Chondrocyte (in vitro differentiated cells): ENCODE measurements at places on chromosomes 2 and 18. TPM values are rescaled to one million over a fixed set of nuclear protein-coding genes. Genes with fewer than 3 reads are reported as not detected.

DNA sequence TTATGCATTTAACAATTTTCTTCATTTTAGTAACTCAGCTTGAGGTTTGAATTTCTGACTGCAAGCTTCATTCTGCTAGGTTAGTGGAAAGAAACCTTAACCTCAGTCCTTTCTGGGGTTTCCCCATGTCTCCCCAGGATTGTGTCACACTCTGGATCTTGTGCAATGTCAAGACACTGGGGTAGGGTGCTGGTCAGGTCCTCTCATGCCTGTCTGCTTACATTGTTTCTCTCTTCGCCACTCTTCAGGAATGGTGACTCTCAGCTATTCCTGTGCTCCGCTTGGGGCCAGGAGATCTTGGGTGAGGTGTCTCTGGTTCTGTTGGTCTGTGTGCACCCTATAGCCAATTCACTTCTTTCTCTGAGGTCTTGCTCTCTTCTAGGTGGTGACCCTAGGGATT lies 23.9 kb downstream of the CTLA4 start:
- H3K36me3 ChIP-seq, result no peaks in the 10 kb centered on the region
- H3K4me1 ChIP-seq, result peaks cover 18% of the 10 kb centered on the region
- no peak for DNase-seq

- no peaks in the 10 kb centered on the region for H3K4me1 ChIP-seq
- peaks cover 2% of the 10 kb centered on the region for H3K27me3 ChIP-seq
- no peak overlapping the region for H3K4me3 ChIP-seq
These were observed 240.5 kb upstream of the MYT1L start for GRCh38 chr2:2571301-2572150.

DNA sequence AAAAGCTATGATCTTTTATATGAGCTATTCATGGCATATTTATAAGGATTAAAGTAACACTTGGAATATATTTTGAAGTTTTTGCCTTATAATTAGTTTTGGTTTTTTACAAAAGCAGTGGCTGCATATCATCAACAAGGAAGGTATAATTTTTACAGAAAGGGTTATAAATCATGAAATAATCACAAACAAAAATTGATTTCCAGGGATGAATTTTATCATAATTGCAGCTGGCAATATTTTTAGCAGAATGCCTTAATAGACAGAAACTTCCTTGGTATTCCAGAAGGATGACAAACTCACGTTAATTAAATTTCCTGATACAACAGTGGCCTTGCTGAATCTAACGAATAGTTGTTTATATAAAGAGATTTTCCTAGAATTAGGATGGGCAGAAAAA lies 260.5 kb upstream of the SLC39A10 start:
- peaks cover 19% of the 10 kb centered on the region for H3K27me3 ChIP-seq
- H3K4me1 ChIP-seq, result no peaks in the 10 kb centered on the region
- no peak overlapping the region for H3K4me3 ChIP-seq
- no peak overlapping the region for H3K27ac ChIP-seq
- H3K36me3 ChIP-seq, result no peaks in the 10 kb centered on the region
- DNase-seq, result no peak

GRCh38 chr2:69642709-69643601 lies 584 bp downstream of the AAK1 start:
- peaks cover 59% of the 10 kb centered on the region for H3K4me1 ChIP-seq
- H3K27ac ChIP-seq, result peak overlapping the region; percentile 99
- H3K36me3 ChIP-seq, result no peaks in the 10 kb centered on the region
- no peak for DNase-seq
- peak overlapping the region; percentile 91 for H3K4me3 ChIP-seq

DNA sequence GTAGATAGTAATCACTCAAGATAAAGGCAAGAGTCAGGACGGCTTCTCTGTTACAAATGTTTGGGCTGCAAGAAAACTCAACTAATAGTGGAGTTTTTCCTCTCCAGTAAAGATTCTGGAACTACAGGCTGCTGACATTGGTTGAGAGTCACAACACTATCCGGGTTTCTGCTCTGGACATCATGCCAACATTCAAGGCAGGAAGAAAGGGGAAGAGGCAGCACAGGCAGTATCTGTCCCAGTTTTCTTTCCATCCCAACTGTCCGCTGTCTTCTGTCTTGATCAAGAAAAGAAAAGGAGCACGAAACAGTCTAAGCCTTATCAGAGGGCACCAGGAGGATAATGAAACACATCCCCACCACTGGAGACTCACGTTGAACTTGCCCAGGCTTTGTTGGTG lies 132.1 kb downstream of the MAIP1 start:
- no peaks in the 10 kb centered on the region for H3K36me3 ChIP-seq
- no peak overlapping the region for H3K27ac ChIP-seq
- no peak for DNase-seq
- H3K4me3 ChIP-seq, result no peak overlapping the region
- H3K4me1 ChIP-seq, result peaks cover 3% of the 10 kb centered on the region

GRCh38 chr2:94874277-94874997 lies 3.2 kb downstream of the TEKT4 start:
- peak; percentile 90 for DNase-seq
- H3K36me3 ChIP-seq, result no peaks in the 10 kb centered on the region
- H3K4me1 ChIP-seq, result no peaks in the 10 kb centered on the region
- no peaks in the 10 kb centered on the region for H3K27me3 ChIP-seq
- H3K4me3 ChIP-seq, result no peak overlapping the region

DNA sequence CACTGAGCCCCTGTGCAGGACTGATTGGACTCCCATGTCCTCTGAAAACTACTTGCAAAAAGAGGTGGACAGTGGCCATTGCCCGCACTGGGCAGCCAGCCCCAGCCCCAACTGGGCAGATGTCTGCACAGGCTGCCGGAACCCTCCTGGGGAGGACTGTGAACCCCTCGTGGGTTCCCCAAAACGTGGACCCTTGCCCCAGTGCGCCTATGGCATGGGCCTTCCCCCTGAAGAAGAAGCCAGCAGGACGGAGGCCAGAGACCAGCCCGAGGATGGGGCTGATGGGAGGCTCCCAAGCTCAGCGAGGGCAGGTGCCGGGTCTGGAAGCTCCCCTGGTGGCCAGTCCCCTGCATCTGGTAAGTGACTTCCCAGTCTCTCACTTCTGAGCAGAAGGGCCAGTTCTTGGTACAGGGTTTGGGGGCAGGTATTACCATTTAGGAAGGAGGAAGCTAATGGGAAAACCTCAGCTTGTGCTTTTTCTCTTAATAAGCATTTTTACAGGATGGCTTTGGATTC lies 44.1 kb downstream of the TNFRSF11A start:
- H3K27ac ChIP-seq, result no peak overlapping the region
- H3K36me3 ChIP-seq, result no peaks in the 10 kb centered on the region
- H3K4me1 ChIP-seq, result peaks cover 7% of the 10 kb centered on the region
- peaks cover 5% of the 10 kb centered on the region for H3K27me3 ChIP-seq
- no peak overlapping the region for H3K4me3 ChIP-seq

DNA sequence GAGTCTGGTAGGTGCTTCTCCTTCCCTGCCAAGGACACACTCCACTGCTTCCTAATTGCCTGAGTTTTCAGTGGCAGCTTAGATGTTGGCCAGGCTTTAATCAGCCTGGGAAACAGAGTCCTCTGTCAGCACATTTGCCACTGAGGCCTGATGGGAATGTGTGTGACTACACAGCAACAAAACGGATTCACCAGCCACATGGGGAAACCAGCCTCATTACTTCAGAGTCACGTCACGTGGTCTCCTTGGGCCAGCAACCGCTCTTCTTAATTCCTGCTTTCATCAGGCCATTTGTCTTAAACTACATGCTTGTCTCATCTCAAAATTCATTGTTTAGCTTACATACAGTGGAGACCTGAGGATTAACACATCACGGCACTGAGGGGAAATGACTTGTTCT lies 93.9 kb upstream of the LTBP1 start:
- no peaks in the 10 kb centered on the region for H3K27me3 ChIP-seq
- H3K36me3 ChIP-seq, result no peaks in the 10 kb centered on the region
- no peak for DNase-seq
- no peak overlapping the region for H3K4me3 ChIP-seq
- peaks cover 20% of the 10 kb centered on the region for H3K4me1 ChIP-seq
- no peak overlapping the region for H3K27ac ChIP-seq

GRCh38 chr2:9585486-9585885 lies 29.9 kb upstream of the ADAM17 start:
- no peak for DNase-seq
- peak overlapping the region; percentile 87 for H3K27ac ChIP-seq
- no peak overlapping the region for H3K4me3 ChIP-seq
- no peaks in the 10 kb centered on the region for H3K27me3 ChIP-seq
- H3K4me1 ChIP-seq, result peaks cover 36% of the 10 kb centered on the region
- H3K36me3 ChIP-seq, result peaks cover 29% of the 10 kb centered on the region

DNA sequence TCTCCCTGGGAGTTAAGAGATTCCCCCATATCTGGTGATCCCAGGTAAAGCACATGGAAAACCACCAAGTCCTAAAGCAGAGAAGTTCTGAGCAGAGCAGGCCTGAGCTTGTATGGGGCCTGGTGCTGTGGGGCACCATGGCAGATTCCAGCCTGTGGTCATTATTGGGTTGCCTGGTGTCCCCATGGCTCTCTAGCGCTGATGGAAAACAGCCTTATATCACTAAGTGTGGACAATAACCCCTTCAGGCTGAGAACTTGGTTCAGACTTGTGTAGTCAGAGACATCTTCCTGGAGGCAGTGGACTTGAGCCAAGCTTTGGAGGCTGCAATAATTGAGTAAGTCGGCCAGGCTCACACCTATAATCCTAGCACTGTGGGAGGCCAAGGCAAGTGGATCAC lies 96.8 kb downstream of the MCFD2 start:
- no peak for DNase-seq
- H3K27ac ChIP-seq, result no peak overlapping the region
- H3K36me3 ChIP-seq, result peaks cover 1% of the 10 kb centered on the region
- no peaks in the 10 kb centered on the region for H3K27me3 ChIP-seq
- H3K4me1 ChIP-seq, result peaks cover 23% of the 10 kb centered on the region

GRCh38 chr2:237472187-237472712 lies 14.8 kb upstream of the MLPH start:
- DNase-seq, result no peak
- peak overlapping the region; percentile 59 for H3K27ac ChIP-seq
- peaks cover 22% of the 10 kb centered on the region for H3K4me1 ChIP-seq
- H3K4me3 ChIP-seq, result no peak overlapping the region

GRCh38 chr18:80193701-80194100 lies 53.6 kb downstream of the PARD6G start:
- H3K4me3 ChIP-seq, result no peak overlapping the region
- H3K27me3 ChIP-seq, result no peaks in the 10 kb centered on the region
- H3K27ac ChIP-seq, result no peak overlapping the region

DNA sequence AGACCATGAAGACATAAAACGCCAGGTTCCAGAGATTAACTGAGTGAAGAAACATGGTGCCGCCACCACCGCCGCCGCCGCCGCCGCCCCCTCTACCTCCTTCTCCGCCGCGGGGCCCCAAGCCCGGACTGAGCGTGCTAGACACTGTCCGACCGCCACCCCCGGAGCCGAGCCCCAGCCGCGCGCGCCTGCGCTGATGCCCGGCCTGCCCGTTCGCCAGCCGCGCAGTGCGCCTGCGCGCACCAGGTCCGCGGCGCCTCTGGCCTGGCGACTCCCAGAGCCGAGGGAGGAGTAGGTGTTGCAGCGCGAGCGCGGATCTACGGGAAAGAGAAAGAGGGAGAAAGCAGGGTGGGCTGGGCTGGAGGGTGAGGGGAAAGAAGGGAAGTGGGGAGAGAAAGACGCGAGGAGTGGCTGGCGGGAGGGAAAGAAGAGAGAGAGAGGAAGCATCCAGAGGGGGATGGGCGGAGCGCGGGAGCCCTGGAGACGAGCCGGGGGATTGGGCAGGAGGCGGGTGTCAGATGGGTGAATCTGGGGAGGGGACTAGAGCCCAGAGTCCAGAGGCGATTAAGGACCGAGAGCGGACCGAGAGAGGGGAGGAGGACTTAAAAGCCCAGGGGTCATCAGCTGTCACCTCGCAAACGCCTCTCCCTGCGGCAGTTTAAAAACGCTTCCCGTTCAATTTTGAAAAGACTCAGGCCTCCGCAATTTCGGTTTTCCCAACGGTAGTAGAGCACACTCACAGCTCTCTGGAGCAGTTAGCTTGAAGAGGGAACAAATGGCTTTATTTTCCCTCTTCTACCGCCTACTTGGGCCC lies at the start of gene PGAP1:
Gene PGAP1, minus strand, starts transcription at position 146 of the 814 bp plus-strand sequence. Its CDS starts 91 bp downstream, at position 55.
- peak within 1 kb of the TSS; percentile 99 for H3K4me3 ChIP-seq
- H3K36me3 ChIP-seq, result no peaks in the 10 kb centered on the region
- DNase-seq, result peak; percentile 95
- H3K27ac ChIP-seq, result peak within 1 kb of the TSS; percentile 99
- no peaks in the 10 kb centered on the region for H3K27me3 ChIP-seq

DNA sequence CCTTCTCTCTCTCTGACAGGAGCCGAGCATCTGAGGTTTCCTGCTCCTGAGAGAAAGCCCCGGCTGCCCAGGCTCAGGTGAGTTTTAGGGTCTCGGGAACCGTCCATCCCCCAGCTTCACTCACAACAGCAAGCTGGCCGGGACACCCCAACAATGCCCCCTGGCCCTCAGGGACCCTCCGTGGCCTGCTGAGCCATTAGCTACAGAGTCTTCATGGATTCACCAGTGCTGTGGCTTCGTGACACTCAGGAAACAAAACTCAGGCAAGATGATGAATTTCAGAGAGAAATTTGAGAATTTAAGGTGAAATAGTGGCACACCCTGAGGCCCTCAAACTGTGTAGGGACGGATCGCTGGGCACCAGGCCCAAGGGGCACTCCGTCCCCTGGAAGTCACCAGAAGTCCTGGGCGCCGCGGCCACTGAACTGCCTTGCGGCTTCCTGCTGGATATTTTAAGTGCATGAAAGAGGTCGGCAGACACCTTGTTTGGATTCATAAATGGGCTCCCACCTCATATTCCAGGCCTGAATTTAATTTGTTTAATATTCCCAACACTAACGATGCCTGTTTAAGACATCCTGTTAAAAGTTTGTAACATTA lies 368.3 kb upstream of the SALL3 start:
- no peak overlapping the region for H3K27ac ChIP-seq
- no peaks in the 10 kb centered on the region for H3K36me3 ChIP-seq
- no peak overlapping the region for H3K4me3 ChIP-seq
- no peak for DNase-seq
- H3K27me3 ChIP-seq, result no peaks in the 10 kb centered on the region
- H3K4me1 ChIP-seq, result no peaks in the 10 kb centered on the region

GRCh38 chr2:152405206-152406118 lies 70.5 kb downstream of the FMNL2 start:
- H3K4me3 ChIP-seq, result no peak overlapping the region
- no peak for DNase-seq
- peak overlapping the region; percentile 70 for H3K27ac ChIP-seq
- peaks cover 82% of the 10 kb centered on the region for H3K4me1 ChIP-seq
- no peaks in the 10 kb centered on the region for H3K36me3 ChIP-seq

DNA sequence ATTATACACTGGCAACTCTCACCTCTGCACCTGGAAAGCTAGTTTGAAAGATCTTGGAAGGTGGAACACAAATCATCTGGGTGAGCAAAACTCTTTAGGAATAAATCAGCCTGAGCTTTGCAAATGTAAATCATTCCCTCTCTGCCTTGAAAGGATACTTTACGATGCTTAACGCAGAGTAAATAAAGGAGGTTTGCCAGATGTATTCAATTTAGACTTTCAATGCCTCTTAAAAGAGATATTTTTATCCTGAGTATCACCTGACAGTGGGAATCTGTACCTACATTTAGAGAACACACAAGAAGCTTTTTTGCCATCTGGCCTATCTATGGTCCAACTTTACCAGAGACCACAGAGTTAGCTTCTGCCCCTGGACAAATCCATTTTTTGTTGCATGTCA lies 983.2 kb upstream of the CDH2 start:
- H3K36me3 ChIP-seq, result no peaks in the 10 kb centered on the region
- no peak overlapping the region for H3K27ac ChIP-seq
- H3K4me1 ChIP-seq, result peaks cover 61% of the 10 kb centered on the region
- H3K4me3 ChIP-seq, result no peak overlapping the region
- no peaks in the 10 kb centered on the region for H3K27me3 ChIP-seq

- no peak overlapping the region for H3K27ac ChIP-seq
- H3K4me1 ChIP-seq, result peaks cover 40% of the 10 kb centered on the region
- H3K4me3 ChIP-seq, result no peak overlapping the region
- DNase-seq, result no peak
- peaks cover 4% of the 10 kb centered on the region for H3K36me3 ChIP-seq
- H3K27me3 ChIP-seq, result no peaks in the 10 kb centered on the region
These were observed 23.7 kb upstream of the ACKR3 start for GRCh38 chr2:236545814-236546480.

Gene ANKRD29
- 0.48 to 0.85 TPM (median 0.50 TPM) in 3 replicates for total RNA-seq

Gene COL5A2
- total RNA-seq, result 1,927 to 2,200 TPM (median 1,930 TPM) in 3 replicates

Gene PLEK
- total RNA-seq, result 0.15 TPM in 1 of 3 replicates, not detected in the others
